ENCODE measurements at places on chromosomes 7 and 10.
A peak's percentile ranks its signal among the peaks of the same experiment; 100 is the strongest.

- no peak for DNase-seq
- no peak overlapping the region for H3K27ac ChIP-seq
- no peaks in the 10 kb centered on the region for H3K4me1 ChIP-seq
- H3K27me3 ChIP-seq: no peaks in the 10 kb centered on the region
Measured at GRCh38 chr10:43206391-43207235, 60.3 kb downstream of the RASGEF1A start.

DNA sequence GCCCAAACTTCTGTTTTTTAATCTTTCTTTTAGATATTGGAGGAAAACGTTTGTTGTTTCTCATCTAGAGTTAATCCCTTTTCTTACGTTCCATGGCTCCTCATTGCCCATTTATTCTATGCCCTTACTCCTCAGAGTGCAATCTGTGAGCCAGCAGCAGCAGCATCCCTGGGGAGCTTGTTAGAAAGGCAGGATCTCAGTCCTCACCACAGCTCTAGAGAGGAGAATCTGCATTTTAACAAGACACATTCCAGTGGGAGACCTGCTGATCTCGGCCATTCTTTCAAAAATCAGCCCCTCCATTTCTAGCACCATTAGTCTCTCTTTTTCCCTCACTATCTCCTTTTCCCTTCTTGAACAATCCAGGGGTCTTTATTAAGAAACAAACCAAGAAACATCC, 84.4 kb upstream of the NOBOX start:
- no peaks in the 10 kb centered on the region for H3K4me1 ChIP-seq
- H3K27me3 ChIP-seq: no peaks in the 10 kb centered on the region
- peak overlapping the region; percentile 90 for H3K27ac ChIP-seq
- DNase-seq: peak; percentile 32
- no peak overlapping the region for H3K4me3 ChIP-seq

DNA sequence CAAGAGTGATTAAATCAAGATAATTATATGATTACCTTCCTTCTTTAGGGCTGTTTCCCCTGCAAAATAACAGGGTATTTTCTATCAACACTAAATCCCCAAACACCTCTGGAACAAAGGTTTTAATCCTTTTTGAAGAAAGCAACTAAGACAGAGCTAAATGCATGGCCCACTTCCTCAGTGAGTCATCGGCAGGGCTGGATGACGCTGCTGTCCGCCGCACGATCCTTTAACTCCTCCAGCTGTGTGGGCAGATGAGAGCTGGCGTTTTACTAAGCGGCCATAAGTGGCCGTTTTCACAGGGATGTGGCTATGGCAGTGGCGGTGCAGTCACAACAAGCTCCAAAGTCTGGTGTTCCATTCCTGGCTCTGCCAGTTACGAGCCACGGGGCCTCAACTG, 76.0 kb upstream of the C1QL3 start:
- H3K4me3 ChIP-seq: no peak overlapping the region
- no peak for DNase-seq
- H3K27me3 ChIP-seq: no peaks in the 10 kb centered on the region
- H3K36me3 ChIP-seq: no peaks in the 10 kb centered on the region
- no peaks in the 10 kb centered on the region for H3K4me1 ChIP-seq
- no peak overlapping the region for H3K27ac ChIP-seq

- H3K4me3 ChIP-seq: no peak overlapping the region
- H3K4me1 ChIP-seq: peaks cover 2% of the 10 kb centered on the region
- no peak overlapping the region for H3K27ac ChIP-seq
Measured at GRCh38 chr7:4633012-4633411, 49.1 kb upstream of the FOXK1 start.

- no peaks in the 10 kb centered on the region for H3K4me1 ChIP-seq
- DNase-seq: no peak
- H3K4me3 ChIP-seq: no peak overlapping the region
- H3K27me3 ChIP-seq: no peaks in the 10 kb centered on the region
Measured at GRCh38 chr10:59098387-59098786, 78.1 kb upstream of the PHYHIPL start.

GRCh38 chr10:77533146-77533886, 104.3 kb downstream of the KCNMA1 start:
- H3K4me1 ChIP-seq: peaks cover 5% of the 10 kb centered on the region
- no peaks in the 10 kb centered on the region for H3K36me3 ChIP-seq
- no peaks in the 10 kb centered on the region for H3K27me3 ChIP-seq
- DNase-seq: no peak

- H3K27me3 ChIP-seq: peaks cover 1% of the 10 kb centered on the region
- no peak overlapping the region for H3K4me3 ChIP-seq
- DNase-seq: no peak
Measured at GRCh38 chr7:50738932-50739331, 43.8 kb downstream of the GRB10 start.

- no peaks in the 10 kb centered on the region for H3K36me3 ChIP-seq
- H3K4me1 ChIP-seq: peaks cover 3% of the 10 kb centered on the region
- no peak overlapping the region for H3K27ac ChIP-seq
- DNase-seq: peak; percentile 74
- H3K4me3 ChIP-seq: no peak overlapping the region
Measured at GRCh38 chr10:11757821-11758463, 15.8 kb downstream of the ECHDC3 start.

GRCh38 chr7:118777308-118777707, 552.8 kb downstream of the ANKRD7 start:
- H3K36me3 ChIP-seq: no peaks in the 10 kb centered on the region
- no peaks in the 10 kb centered on the region for H3K27me3 ChIP-seq
- no peak for DNase-seq

GRCh38 chr7:36192053-36192824, 39.2 kb downstream of the EEPD1 start:
- DNase-seq: no peak
- no peaks in the 10 kb centered on the region for H3K27me3 ChIP-seq
- no peaks in the 10 kb centered on the region for H3K36me3 ChIP-seq
- no peak overlapping the region for H3K27ac ChIP-seq

DNA sequence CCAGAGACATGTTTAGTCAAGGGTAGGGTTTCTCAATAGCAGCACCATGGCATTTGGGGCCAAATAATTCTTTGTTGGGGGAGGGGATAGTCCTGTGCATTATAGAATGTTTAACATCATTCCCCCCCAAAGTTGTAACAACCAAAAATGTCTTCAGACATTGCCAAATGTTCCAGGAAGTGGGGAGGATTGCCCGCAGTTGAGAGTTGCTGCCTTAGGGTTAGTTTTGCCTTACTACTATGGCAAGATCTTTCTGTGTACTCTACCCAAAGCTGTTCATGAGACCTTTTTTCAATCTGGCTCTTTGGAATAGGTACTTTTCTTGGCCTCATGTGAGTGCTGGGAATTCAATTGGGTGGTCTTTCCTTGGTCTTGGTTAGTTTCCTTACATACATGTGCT, 34.1 kb downstream of the SAMD8 start:
- DNase-seq: no peak
- peaks cover 2% of the 10 kb centered on the region for H3K36me3 ChIP-seq
- no peak overlapping the region for H3K27ac ChIP-seq
- no peak overlapping the region for H3K4me3 ChIP-seq
- no peaks in the 10 kb centered on the region for H3K27me3 ChIP-seq

DNA sequence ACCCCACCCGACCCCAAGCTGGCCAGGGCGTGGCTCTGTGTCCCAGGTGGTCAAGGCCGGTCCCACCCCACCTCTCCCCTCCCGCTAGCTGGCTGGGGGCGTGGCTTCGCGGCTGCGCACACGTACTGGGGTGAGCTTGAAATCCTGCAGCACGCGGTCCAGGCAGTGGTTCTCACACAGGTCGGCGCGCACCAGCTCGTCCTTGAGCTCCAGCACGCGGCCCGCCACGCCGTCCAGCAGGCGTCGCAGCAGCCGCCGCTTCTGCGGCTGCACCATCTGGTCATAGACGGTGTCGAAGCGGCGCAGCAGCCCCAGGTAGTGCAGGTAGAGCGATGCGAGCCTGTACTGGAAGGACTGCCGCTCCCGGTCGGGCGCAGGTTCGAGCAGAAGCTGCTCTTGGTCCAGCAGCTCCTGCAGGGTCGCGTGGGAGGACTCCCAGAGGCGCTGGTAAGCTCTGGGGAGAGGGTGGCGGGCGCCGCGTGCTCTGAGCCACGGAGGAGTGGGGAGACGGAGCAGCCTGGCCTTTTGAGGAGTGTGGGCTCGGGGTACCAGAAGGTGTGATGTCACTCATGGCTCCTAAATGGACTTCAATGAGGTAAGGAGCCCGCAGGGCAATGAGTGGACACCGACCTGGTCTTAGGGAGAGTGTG, 5.8 kb downstream of the H2BK1 start:
- H3K4me1 ChIP-seq: peaks cover 2% of the 10 kb centered on the region
- no peaks in the 10 kb centered on the region for H3K36me3 ChIP-seq
- no peak overlapping the region for H3K27ac ChIP-seq
- peaks cover 69% of the 10 kb centered on the region for H3K27me3 ChIP-seq

DNA sequence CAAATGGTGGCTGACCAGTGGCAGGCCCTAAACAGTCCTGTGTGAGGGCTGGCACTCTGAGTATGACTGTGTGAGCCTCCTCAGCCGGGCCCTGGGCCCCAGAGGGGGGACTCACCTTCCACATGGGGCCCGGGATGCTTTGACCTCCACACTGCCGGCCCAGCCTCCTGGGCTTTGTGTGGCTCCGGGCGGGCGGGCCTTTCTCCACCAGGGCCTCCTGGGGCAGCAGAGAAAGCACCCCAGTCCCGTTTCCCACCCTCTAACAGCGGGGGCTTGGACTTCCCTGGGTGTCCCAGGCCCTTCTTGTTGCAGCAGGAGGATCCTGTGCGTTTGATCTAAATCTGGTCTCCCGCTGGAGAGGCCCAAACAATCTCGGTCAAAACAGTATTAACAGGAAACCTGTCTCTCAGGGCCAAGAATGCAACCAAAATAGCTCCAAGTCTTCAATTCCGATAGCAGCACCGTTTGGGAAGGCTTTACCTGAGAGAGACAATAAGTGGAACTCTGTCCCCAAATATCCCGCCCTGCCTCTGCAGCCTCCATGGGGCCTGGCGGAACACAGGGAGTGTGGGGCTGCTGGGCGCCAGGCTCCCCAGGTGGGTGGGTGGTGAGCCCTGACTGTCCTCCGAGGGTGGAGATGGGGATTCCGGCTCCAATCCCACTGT, 104.8 kb upstream of the ZNF32 start:
- H3K27me3 ChIP-seq: no peaks in the 10 kb centered on the region
- no peaks in the 10 kb centered on the region for H3K4me1 ChIP-seq
- no peak for DNase-seq
- H3K36me3 ChIP-seq: no peaks in the 10 kb centered on the region

DNA sequence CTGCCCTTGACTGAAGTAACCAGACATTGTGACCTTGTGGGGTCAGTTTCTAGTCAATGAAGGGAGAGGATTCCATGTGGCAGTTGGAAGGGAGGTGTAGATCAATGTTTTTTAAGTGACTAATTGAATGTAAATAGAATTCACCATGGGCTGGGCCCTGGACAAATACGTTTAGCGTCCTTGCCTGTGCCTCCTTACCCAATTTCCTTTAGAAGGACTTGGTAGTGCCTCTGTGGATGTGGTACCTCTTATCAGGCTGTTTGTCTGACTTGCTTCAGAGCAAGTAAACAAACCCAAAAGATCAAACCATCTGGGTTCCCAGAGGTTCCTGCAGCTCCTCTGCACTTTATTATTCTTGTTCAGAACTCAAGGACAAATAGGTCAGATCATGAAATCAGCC, 4.3 kb upstream of the KAT6B start:
- H3K4me1 ChIP-seq: peaks cover 6% of the 10 kb centered on the region
- H3K4me3 ChIP-seq: no peak overlapping the region
- no peaks in the 10 kb centered on the region for H3K36me3 ChIP-seq
- no peaks in the 10 kb centered on the region for H3K27me3 ChIP-seq
- DNase-seq: no peak
- no peak overlapping the region for H3K27ac ChIP-seq

- no peak overlapping the region for H3K4me3 ChIP-seq
- no peak overlapping the region for H3K27ac ChIP-seq
- peaks cover 53% of the 10 kb centered on the region for H3K36me3 ChIP-seq
- no peaks in the 10 kb centered on the region for H3K4me1 ChIP-seq
Measured at GRCh38 chr7:74344786-74345185, 55.6 kb downstream of the CLIP2 start.

GRCh38 chr7:142767861-142768260, 2.9 kb upstream of the PRSS2 start:
- H3K27ac ChIP-seq: no peak overlapping the region
- H3K36me3 ChIP-seq: no peaks in the 10 kb centered on the region
- no peaks in the 10 kb centered on the region for H3K27me3 ChIP-seq
- H3K4me3 ChIP-seq: no peak overlapping the region

GRCh38 chr7:156609010-156609877, 31.3 kb upstream of the RNF32 start:
- no peak overlapping the region for H3K4me3 ChIP-seq
- H3K36me3 ChIP-seq: no peaks in the 10 kb centered on the region
- H3K4me1 ChIP-seq: no peaks in the 10 kb centered on the region
- no peak overlapping the region for H3K27ac ChIP-seq
- no peaks in the 10 kb centered on the region for H3K27me3 ChIP-seq

- no peaks in the 10 kb centered on the region for H3K36me3 ChIP-seq
- no peaks in the 10 kb centered on the region for H3K27me3 ChIP-seq
- H3K4me1 ChIP-seq: no peaks in the 10 kb centered on the region
- no peak for DNase-seq
- no peak overlapping the region for H3K4me3 ChIP-seq
Measured at GRCh38 chr10:90168244-90168643, 466.9 kb downstream of the KIF20B start.

DNA sequence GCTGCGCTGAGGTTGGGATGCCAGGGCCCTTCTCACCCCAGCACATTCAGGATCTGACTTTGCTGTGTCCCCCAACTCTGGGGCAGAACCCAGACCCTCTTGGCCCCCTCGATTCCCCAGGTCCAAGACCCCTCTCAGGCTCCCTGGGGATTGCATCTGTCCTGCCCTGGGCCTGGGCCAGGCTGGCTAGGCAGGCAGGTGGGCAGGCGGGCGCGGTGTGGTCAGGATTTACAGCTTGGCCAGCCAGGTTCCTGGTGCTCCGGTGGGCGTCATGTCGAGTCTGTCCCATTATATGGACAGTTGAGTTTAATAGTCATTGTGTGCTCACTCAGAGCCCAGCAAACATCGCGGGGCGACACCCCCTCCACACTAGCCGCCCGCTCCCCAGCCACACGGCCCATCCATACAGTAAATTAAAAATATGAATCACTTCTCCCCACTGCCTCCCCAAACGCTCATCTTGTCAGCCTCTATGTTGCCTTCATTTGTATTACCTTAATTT, 23.5 kb downstream of the POLL start:
- no peak for DNase-seq
- no peak overlapping the region for H3K27ac ChIP-seq
- no peaks in the 10 kb centered on the region for H3K36me3 ChIP-seq
- peaks cover 71% of the 10 kb centered on the region for H3K27me3 ChIP-seq
- H3K4me3 ChIP-seq: no peak overlapping the region

DNA sequence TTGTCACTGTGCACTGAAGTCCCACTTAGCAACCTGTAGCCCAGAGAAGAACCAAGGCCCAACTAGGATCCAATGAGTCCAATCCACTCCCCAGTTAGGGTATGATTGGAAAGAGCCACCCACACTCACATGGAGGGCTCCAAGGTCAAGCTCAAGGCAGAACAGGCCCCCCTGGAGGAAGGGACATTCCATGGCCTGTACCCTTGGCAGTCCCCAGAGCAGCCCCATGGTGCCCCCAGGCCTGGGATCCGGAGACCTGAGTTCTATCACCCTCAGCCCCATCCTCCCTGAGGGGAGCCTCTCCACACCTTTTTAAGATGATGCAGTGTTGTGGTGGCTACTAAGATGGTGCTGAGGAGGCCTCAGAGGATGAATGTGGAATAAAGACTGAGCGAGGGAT, 231.4 kb downstream of the GRID1 start:
- no peaks in the 10 kb centered on the region for H3K36me3 ChIP-seq
- H3K4me3 ChIP-seq: no peak overlapping the region
- H3K27ac ChIP-seq: no peak overlapping the region
- no peaks in the 10 kb centered on the region for H3K27me3 ChIP-seq
- no peaks in the 10 kb centered on the region for H3K4me1 ChIP-seq

GRCh38 chr7:11120675-11121220, 147.1 kb downstream of the PHF14 start:
- no peak overlapping the region for H3K4me3 ChIP-seq

- H3K27ac ChIP-seq: no peak overlapping the region
- no peaks in the 10 kb centered on the region for H3K4me1 ChIP-seq
- H3K27me3 ChIP-seq: no peaks in the 10 kb centered on the region
- DNase-seq: no peak
Measured at GRCh38 chr10:93160829-93161228, 87.1 kb downstream of the CYP26A1 start.
